NCI-H524 treated with DMSO at 0.1 percent for 48 hours (cell line): ENCODE measurements at places on chromosomes 1 and 21.

- no peak for DNase-seq
Observed at GRCh38 chr21:46555678-46556077, 49.2 kb downstream of the S100B start.

DNA sequence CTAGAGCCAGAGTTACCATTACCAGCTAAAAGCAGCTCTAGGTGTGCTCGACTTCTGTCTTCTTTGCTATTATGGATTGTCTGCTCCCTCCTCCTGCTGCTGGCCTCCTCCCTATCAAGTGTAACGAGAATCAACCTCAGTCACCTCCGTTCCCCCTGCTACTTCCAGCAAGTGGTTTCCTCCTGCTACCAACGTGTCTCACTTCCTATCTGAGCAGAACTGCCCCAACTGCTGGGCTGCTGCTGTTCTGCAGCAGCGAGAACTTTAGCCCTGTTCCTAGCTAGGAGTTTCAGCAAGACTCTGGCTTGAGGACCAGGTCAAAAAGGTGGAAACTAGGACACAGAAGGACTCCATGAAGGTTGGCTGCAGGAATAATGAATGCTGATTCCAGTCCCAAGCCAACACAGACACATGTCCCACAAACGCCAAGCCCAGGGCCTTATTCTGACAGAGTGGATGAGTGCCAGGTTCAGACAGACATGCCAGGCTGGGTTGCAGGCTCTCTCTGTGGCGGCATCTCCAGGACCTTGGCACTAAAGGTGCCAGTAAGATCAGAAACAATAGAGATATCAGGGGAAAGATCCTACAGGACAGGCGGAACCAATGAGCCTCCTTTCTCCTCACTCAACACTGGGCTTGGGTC lies 46.9 kb downstream of the CD34 start:
- DNase-seq: no peak

GRCh38 chr1:50930193-50930592 lies 29.9 kb downstream of the FAF1 start:
- no peak for DNase-seq

GRCh38 chr1:18951818-18952391 lies 4.6 kb downstream of the IFFO2 start:
- no peak for DNase-seq

DNA sequence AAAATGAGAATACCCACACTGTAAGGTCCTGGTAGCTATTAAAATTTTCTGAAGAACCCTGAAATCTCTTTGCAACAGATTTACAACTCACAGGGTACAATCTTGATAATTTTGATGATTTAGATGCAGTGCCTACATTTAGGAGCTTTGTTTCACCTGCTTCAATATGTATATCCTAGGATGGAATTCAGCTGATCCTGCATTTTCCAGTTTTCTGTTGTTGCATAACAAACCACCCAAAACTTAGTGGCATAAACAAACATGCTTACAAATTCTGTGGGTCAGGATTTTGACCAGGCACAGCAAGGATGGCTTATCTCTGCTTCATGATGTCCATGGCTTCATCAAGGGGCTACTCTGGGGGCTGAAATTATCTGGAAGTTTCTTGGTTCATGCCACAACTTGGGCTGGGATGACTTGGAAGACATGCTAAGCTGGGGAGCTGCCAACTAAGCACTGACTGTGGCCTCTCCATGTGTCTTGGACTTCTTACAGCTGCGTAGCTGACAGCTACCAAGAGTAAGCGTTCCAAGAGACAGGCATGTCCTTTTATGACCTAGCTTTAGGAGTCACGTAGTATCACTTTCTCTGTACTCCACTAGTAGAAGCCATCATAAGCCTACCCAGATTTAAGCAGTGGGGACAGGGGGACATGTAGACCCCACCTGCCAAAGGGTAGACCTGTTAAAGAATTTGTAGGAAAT lies 108.5 kb downstream of the CACHD1 start:
- no peak for DNase-seq

DNA sequence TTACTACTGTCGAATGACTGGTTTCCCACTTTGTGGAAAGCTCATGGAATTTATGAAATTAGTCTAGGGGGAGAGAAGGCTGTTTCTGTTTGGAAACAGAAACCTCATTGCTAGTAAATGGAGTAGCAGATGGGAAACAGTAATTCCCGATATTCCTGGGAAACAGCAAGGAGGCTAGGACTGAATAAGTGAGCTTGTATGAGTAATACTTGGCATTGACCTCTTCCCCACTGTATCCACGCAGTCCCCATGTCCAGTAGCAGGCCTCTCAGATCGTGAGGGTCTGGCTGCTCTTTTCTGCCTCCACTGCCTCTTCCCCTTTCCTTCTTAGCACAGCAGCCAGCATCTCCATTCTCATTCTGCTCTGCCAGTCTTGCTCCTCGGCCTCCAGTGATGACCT lies 75.5 kb downstream of the PRDM2 start:
- no peak for DNase-seq

DNA sequence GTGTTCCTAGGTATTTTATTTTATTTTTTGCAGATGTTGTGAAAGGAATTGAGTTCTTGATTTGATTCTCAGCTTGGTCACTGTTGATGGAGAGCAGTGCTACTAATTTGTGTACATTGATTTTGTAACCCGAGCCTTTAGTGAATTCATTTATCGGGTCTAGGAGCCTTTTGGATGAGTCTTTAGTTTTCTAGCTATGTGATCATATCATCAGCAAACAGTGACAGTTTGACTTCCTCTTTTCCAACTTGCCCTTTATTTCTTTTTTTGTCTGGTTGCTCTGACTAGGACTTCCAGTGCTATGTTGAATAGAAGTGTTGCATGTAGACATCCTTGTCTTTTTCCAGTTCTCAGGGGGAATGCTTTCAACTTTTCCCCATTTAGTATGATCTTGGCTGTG lies 138.9 kb downstream of the LHX8 start:
- no peak for DNase-seq

DNA sequence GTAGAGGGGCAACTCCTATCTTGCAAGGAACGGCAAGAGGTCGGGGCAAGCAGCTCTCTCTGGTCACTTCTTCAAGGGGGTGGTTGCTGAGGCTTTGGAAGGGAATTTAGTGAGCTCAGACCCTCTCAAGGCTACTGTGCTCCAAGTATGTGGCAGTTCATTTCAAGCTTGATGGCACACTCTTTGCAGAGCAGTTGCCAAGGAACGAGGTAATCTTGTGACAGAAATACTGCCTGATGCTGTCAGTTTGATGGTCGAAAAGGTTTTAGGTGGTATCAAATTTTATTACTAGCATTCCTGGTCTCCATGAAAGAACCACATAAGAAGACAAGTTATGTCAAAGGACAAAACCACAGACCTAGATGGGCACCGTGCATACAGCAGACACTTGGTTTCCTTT lies 13.1 kb downstream of the CFAP298 start:
- no peak for DNase-seq

DNA sequence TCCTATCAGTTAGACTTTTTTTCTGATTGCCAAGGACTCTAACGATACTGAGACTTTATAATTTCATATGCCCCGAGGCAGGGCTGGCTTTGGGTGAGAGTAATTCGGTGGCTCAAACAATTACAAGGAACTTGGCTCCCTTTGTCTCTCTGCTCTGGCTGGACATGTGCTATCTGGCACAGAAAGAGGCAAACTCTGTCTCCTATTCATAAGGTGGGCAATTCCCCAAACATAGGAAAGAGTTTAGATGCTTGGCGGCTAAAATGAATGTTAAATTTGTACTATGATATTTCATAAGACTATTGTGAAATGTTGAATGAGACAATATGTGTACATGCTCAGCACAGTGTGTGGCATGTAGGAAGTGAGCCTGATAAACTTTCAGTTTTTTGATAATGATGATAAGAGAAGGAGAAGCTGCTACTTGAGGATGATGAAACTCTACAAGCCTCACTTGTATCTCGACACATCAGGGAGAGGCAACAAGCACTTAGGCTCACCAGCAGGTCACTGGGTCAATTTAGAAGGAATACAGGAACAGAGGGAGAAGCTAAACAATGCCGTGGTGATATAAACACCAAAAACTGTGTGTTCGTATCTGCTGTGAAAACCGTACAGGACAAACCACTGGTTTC lies 12.6 kb upstream of the NTPCR start:
- no peak for DNase-seq

GRCh38 chr1:84835169-84835568 lies 57.8 kb downstream of the LPAR3 start:
- no peak for DNase-seq

GRCh38 chr21:33058527-33058926 lies 11.4 kb upstream of the OLIG1 start:
- DNase-seq: no peak

DNA sequence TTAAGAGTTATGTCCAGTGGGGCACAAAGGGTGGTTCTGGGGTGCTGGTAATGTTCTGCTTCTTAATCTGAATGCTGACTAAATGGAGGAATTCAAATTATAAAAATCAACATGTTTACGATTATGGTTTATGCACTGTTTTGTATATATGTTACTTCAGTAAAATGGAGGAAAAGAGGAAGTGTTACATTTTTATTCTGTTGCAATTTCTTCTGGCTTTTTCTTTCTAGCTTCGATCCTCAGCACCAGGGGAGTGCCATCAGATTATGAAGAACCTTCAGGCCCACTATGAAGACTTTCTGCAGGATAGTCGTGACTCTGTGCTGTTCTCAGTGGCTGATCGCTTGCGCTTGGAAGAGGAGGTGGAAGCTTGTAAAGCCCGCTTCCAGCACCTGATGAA lies 105.5 kb downstream of the MACF1 start:
- DNase-seq: no peak

GRCh38 chr21:40507978-40508377 lies 339.0 kb downstream of the DSCAM start:
- no peak for DNase-seq

- DNase-seq: no peak
Observed at GRCh38 chr1:36108314-36108713, 16.7 kb downstream of the COL8A2 start.

DNA sequence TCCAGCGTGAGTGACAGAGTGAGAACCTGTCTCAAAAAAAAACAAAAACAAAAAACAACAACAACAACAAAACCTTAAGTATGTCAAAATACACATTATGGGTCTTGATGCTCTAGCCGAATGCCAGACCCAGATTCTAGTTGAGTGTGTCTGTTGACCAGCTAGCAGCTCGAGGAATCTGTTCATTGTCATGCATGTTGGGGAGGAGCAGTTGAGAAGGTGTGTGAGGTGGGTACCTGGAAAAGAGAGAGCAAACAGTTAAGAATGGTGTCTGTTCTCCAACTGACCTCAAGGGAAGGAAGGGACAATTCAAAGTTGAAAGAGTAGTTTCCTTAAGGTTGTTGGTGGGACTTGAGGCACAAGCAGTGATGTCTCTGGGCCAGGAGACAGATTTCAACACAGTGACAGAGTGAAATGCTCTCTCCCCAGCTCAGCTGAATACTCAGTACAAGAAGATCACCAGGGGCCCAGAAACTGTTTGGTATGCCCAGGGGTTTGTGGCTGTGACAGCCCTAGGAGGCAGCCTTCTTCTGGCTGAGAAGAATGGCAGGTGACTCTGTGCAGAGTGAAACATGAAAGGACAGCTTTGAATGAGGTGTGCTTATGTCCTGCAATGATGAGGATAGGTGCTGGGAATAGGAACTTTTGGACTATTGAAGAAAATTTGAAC lies 14.4 kb upstream of the POU2F1 start:
- DNase-seq: no peak

GRCh38 chr1:151157067-151157531 lies 650 bp downstream of the TNFAIP8L2 start:
- no peak for DNase-seq

- no peak for DNase-seq
Observed at GRCh38 chr1:116900471-116901365, 9.0 kb upstream of the PTGFRN start.

DNA sequence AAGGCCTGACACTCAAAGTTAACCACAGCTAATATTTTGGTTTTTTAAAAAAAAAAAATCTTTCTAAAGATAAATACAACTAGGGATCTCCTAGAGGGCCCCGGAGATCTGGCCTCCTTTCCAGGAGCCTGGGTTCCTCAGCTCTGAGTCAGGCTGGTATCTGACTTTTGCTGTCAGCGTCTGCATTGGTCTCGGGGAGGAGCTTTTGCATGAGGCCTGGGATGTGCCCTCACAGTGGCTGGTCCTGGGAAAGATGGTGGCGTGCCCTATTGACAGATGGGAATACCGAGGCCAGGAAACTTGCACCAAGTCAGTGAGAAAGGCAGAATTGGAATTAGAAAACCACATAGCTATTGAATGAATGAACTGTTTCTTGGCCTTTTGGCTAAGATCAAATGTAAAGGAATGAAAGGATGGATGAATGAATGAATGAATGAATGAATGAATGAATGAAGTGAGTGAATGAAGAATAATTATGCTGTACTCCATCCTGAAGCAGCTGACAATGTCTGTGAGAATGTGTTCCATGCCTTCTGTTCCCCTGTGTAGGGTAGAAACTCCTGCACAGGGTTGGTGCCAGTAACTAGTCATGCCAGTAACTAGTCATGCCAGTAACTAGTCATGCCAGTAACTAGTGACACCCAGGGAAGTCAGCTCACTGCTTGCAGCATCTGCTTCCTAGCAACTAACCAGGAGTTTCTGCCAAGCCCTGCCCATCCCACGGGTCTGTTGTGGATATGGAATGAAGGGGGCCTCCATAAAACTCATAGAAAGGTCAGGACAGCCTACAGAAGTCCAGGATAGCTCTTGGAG lies 242.5 kb upstream of the VAMP3 start:
- DNase-seq: no peak

DNA sequence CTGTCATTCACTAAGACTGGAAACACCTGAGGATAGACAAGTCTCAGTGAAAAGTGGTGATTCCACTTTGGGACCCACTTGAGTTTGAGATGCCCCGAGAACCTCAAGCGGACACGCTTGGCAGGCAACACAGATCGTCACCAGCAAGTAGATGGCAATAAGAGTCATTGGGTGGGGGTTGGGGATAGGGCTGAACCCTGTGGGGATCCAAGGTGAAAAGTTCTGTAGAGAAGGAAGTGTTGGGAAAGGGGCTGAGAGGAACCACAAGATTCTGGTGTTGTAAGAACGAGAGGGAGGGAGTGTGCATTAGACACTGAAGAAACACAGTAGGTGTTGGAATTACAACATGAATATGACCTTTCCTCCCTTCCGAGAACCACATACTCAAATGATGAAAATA lies 45.4 kb upstream of the TDRD10 start:
- DNase-seq: no peak

DNA sequence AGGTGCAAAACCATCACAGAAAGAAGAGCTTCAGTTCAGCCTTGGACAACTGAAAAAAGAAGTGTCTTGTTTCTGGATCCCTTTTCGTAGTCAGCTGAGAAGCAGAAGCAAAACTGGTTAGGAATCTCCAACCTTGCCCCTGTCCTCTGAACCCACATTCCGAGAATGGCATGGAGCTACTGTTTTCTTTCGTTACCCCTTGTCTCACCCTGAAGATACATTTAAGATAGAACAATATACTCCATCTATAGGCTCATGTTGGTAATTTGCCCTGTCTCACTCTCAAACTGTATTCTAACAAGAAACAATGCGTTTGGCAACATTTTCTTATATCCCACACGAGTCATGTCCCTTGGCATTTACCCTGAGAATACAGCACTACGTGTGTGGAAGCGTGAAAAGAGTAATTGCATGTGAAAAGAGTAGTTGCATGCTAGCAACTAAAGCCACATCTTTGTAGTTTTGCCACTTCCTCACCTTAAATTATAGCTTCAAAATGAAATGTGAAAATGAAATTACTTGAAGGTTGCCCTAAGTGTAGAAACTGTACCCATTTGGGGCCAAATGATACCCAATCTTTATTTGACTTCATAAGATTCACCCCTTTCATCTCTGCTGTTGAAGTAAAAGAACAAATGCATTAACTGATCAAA lies 5.3 kb downstream of the SLAMF7 start:
- no peak for DNase-seq

- no peak for DNase-seq
Observed at GRCh38 chr21:41290106-41290799, 26.3 kb upstream of the FAM3B start.

- DNase-seq: no peak
Observed at GRCh38 chr1:205623646-205624045, 8.2 kb downstream of the ELK4 start.
